ENCODE measurements at places on chromosomes 11 and 22.

DNA sequence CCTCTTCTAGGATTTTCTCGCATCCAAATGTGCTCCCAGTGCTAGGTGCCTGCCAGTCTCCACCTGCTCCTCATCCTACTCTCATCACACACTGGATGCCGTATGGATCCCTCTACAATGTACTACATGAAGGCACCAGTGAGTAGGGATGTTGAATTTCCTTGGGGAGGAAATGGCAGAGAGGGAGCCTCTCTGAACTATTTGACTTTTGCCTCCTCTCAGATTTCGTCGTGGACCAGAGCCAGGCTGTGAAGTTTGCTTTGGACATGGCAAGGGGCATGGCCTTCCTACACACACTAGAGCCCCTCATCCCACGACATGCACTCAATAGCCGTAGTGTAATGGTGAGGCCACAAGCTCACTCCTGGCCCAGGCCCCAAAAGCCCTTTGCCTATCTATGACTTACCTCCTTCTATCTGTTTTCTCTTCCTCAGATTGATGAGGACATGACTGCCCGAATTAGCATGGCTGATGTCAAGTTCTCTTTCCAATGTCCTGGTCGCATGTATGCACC lies 2.5 kb downstream of the TAF10 start:
- DNase-seq, result no peak

DNA sequence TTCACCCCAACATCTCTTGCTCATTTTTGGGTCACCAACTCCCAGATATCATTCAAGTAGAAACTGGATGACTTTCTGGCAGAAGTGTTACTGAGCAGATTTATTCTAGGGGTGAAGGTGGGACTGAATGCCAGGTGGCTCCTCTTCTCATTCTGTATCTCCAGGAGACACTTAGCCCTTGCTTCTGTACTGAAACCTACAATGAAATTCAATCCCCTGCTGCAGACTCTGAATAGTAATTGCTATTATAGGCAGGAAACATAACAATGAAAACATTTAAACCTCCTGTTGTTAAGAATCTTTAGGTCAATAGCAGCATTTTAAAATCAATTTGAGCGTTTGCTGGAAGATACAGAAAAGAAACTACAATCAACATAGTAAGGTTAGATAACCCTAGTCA lies 879.4 kb upstream of the TENM4 start:
- DNase-seq, result no peak

DNA sequence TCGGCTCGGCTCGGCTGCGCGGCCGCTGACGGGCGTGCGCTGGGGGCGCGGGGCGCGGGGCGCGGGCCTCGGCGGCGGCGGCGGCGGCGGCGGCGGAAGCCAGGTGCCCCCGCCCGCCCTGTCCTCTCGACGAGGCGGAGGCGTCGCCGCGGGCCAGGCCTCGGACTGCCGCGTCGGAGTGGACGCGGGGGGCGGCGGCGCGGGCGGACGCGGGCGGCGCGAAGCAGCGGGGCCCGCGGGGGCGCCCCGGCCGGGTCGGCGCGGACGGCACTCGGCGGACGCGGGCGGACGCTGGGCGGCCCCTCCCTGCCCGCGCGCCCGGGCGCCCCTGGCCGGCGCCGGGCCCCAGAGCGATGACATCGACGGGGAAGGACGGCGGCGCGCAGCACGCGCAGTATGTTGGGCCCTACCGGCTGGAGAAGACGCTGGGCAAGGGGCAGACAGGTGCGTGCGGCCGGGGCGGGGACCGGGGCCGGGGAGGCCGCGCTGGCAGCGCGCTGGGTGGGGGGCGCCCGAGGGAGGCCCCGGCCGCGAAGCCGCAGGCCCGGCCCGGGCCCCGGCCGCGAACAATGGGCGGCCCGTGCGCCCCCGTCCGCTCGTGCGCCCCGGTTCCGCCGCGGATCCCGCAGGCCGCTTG lies at the start of gene BRSK2:
BRSK2 (plus strand) TSS at position 3 of the 637 bp plus-strand sequence; CDS start at position 354, 351 bp downstream.
- no peak for DNase-seq

GRCh38 chr11:84714316-84714780 lies 912.8 kb downstream of the DLG2 start:
- DNase-seq, result no peak

- peak; percentile 19 for DNase-seq
These were observed 946.0 kb downstream of the FAM181B start for GRCh38 chr11:81787584-81788049.

DNA sequence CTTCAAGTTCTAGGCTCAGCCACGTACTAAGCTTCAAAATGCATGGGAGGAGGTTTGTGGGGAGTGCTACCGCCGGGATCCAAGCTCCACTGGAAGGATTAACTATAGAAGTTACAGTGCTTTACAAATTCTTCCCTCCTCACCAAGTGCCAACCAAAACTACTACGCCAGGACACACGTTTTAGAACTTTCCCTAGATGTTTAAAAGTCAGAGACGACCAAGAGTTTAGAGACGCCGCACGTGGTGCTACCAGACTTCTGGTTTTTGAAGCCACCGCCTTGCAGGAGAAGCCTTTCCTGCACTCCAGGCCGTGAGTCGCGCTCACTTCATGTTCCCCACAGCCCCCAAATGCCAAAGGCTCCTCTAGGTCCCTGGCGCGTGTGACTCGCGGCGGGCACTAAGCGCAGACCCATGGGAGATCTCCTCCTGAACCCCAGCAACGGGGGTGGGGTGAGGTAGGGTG lies 734 bp downstream of the SNU13 start:
- DNase-seq, result no peak

GRCh38 chr22:50547263-50547985 lies 1.7 kb downstream of the KLHDC7B start:
- no peak for DNase-seq

DNA sequence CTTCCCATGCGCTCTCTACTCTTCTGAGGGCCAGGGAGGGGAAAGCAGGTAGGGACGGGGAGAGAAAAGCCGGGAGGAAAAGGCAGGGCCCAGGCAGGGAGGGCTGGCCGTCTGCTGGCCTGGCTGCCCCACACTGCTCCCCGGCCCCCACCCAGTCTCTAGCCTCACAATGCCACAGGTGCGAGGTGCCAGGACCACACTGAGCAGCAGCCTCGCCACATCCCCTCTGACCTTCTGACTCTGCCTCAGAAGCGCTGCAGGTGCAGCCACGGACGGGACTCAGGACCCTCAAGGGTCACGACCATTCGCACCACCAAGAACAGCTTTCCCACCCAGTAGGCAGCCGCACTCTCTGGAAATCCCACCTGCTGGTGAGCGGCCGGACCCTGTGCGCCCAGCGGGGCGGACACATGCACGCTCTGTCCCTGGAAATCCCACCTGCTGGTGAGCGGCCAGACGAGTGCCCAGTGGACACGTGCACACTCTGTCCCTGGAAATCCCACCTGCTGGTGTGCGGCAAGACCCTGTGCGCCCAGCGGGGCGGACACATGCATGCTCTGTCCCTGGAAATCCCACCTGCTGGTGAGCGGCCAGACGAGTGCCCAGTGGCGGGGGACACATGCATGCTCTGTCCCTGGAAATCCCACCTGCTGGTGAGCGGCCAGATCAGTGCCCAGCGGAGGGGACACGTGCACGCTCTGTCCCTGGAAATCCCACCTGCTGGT lies 20.1 kb downstream of the TOLLIP start:
- no peak for DNase-seq

DNA sequence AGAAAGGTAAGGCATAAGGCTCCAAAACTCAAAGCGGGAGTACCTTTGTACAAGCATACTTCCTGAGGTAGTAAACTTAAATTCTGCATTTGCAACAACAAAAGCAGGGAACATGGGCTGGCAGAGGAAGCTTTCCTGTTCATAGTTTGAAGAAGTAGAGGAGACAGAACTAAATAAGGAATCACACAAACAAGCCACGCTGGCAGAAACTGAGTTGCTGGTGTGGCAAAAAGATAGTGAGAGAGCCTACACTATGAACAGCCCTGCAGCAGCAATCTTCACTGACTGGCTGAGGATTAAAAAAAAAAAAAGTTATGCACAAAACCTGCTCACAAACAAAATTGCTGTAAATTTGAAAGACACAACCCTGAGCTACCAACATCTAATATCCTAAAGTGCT lies 46.5 kb downstream of the FCHSD2 start:
- no peak for DNase-seq

- no peak for DNase-seq
These were observed 3.1 kb upstream of the MYEOV start for GRCh38 chr11:69290806-69291205.

- DNase-seq, result no peak
These were observed 295.6 kb downstream of the CASP12 start for GRCh38 chr11:104602643-104603042.

GRCh38 chr11:134132808-134133207 lies 63.9 kb downstream of the JAM3 start:
- no peak for DNase-seq

DNA sequence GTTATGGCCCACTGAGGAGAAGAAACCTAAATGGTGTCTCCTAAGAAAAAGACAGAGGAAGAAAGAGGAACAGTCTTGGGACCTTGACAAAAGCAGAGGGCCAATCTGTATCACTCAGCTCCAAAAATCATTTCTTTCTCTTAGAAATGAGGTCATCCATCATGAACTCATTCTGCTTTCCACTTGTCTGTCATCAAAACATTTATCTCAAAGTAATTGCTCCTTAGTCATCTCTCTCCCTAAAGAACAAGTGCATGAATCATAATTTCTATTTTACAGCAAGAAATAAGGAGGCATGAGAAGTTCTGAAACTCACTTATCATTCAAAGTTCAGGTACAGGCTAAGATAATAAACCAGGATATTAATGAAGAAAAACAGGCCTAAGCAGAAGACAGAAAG lies 375.6 kb downstream of the KCNA4 start:
- DNase-seq, result no peak

- peak; percentile 66 for DNase-seq
These were observed 17.9 kb downstream of the KCNE3 start for GRCh38 chr11:74449369-74449931.

DNA sequence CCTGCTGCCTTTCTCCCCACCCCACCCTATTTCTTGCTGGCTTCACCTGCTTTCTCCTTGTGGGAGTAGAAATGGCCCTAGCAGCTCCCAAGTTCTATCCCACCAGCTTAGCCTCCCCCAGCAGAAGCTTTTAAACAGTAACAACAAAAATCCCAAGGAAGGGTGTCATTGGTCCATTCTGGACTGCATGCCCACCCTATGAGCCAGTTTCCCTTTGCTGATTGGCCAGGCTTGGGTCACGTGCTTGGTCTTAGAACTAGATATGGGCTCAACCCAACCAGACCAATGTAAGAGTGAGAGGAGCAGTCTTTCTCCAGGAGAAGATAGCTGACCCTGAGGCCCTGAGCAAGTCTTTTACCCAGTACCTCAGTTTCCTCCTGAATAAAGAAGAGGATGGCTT lies 2.3 kb downstream of the MTFP1 start:
- DNase-seq, result no peak

GRCh38 chr11:38667359-38667758 lies 2069.3 kb upstream of the RAG2 start:
- no peak for DNase-seq

- DNase-seq, result no peak
These were observed 974.6 kb upstream of the RAG2 start for GRCh38 chr11:37572491-37573171.

GRCh38 chr11:83895516-83895915 lies 609.3 kb upstream of the CCDC90B start:
- DNase-seq, result no peak

DNA sequence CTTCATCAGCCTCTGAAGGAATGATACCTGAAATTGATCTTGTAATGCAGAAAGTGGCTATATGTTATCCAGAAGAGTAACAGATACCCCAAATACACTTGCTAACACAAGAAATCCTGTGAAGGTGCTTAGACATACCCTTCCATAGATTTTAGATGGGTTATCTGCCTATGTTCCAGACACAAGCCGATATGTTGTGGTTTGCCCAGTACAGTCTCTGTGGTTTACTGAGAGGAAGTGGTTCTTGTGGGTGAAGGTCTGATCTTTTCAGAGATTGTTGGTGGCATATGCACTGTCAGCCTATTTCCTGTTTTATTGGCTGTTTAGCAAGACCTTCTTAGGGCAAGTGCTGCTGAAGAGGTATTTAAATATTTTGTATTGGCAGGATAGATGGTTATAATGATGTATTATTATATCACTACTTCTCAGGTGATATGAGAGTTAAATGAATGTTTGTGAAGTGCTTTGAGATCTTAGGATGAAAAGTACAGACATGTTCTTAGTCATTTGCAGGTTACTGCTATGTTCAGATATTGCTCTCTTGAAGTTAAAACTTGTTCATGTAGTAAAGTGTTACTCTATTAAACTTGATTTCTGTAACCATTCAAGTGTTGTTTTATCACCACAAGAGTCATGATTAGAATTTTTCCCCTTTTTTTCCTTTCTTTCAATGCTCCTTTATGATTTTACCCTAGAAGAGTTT lies 8.2 kb downstream of the ARHGEF12 start:
- DNase-seq, result peak; percentile 79

GRCh38 chr11:100581318-100581717 lies 105.8 kb upstream of the ARHGAP42 start:
- no peak for DNase-seq

- DNase-seq, result no peak
These were observed 36.6 kb upstream of the COMT start for GRCh38 chr22:19904935-19905334.

DNA sequence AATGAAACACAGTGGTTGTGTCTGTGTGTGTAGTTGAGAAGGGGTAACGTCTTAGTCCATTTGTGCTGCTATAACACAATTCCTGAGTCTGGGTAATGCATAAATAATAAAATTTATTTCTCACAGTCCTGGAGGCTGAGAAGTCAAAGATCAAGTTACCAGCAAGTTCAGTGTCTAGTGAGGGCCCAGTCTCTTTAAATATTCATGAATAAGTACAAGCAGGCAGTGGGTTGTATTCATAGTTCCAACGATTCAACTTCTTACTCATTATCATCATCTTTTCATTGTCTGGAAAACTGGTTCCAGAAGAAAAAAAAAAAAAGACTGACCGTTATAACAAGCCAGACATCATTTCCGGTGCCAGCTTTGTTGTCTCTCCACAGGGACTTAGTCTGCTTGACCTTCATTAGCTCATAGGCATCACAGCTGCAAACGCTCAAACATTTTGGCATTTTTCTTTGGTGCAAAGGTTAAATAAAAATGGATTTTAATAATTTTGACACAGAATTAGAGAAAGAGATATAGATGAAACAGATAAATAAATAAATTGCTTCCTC lies 1297.5 kb downstream of the LRRC4C start:
- no peak for DNase-seq

DNA sequence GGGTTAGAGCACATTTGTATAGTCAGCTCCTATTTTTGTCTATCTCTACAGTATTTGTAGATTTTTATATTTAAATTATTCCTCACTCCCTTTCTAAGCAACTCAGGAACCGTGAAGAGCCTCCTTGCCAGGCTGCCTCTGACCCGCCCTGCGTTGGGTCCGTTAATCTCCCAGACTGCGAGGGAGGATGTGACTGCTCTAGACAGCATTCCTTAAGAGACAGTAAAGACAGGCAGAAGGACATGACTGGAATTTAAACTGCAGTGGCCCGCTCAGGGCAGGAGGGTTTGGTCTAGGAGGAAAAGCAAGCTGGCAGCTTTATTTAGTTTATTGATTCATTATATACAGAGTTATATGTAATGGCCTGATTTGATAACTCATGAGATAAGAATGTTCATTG lies 413.7 kb downstream of the TMEM135 start:
- DNase-seq, result no peak

- DNase-seq, result no peak
These were observed 378.8 kb downstream of the DYNC2H1 start for GRCh38 chr11:103488031-103488461.
